Stimulated activated naive CD8-positive, alpha-beta T cell treated with anti-CD3 and anti-CD28 coated beads, Interleukin-15, amount 100 ng/mL, for 72 hours (primary cell): ENCODE measurements at places on chromosomes 3 and 15.

GRCh38 chr3:13141183-13141582 lies 68.0 kb upstream of the IQSEC1 start:
- DNase-seq = no peak

GRCh38 chr3:82081351-82081750 lies 319.9 kb upstream of the GBE1 start:
- DNase-seq = no peak

DNA sequence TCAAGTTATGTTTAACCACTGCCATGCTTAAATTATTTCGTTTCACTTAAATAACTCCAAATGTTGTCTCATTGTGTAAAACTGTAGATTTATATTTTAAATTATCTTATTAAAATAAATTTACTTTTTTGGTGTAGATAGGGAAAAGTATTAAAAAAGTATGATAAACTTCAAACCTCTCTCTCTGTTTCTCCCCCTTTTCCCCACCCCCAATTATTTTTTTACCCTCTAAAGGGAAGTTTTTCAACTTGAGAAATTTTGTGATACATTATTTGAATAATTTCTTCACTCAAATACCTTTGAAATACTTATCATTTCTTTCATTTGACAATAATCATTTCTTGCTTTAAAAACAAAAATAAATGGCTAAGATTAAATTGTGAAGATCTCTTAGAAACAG lies 66.9 kb upstream of the EIF1B start:
- DNase-seq = no peak

DNA sequence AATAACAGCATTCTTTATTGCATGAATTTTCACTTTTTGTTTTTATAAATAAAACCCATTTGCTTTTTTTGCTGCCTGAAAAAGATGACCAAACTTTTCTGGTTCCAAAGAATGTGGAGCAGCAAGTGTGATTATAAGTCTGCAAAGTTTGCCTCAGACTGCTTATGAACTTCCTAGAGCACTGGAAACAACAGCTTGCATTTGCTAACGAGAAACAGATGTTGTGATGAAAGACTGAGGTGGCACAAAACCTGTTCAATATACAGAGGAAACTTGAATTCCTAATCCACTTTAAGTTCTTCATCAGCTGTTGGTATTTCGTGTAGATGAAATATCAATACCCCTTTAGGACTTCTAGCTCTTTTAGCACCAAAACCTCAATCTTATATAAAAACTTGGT lies 9.3 kb downstream of the ZPLD1 start:
- DNase-seq = no peak

- no peak for DNase-seq
Measured at GRCh38 chr15:81504170-81504905, 130.3 kb upstream of the TMC3 start.

DNA sequence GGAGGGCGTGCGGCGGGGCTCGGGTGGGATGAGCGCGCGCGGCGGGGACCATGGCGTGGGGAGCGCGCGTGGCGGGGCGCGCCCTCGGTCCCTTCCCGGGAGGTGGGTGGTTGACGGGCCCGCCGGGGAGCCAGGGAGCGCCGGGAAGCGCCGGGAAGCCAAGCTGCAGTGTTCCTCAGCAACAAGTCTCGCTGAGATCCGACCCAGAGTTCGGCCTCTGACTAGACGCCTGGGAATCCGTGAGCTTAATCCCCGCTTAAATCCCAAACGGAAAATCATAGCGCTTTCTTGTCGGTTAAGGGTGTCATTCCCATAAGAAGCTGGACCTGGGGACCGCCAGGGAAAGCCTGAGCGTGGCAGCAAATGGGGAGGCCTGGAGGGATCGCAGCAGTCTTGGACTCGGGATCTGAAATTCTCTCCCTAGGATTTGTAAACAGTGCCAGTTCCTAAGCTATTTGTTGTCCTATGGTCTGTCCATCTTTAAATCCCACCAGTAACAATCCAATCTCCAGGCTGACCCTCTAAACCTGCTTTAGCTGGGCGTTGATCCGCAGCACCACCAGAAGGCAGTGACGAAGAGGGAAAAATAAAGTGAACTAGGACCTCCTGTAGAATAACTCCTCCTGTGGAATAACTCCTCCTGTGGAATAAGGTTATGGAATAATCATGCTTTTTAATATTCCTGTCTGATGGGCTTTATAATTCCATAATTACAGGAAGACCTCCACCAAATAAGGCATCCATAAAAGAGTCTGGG lies 570 bp upstream of the NEDD4 start:
- DNase-seq = peak; percentile 3

DNA sequence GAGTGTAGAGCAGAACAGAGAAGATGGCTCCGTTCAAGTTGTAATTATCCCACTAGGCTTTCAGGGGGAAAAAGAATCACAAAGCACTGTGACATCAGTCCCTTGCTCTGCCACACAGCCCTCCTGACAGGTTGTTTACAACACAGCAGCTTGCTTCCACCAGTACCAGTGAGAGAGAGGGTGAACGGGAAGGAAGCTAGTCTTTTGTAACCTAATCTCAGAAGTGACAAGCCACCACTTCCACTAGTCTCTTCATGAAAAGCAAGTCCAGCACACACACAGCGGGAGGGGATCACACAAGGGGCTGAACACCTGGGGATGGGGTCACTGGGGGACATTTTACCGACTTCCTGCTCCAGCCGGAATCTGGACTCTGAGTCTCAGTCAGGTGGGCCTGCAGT lies 86.3 kb downstream of the FAM81A start:
- no peak for DNase-seq

DNA sequence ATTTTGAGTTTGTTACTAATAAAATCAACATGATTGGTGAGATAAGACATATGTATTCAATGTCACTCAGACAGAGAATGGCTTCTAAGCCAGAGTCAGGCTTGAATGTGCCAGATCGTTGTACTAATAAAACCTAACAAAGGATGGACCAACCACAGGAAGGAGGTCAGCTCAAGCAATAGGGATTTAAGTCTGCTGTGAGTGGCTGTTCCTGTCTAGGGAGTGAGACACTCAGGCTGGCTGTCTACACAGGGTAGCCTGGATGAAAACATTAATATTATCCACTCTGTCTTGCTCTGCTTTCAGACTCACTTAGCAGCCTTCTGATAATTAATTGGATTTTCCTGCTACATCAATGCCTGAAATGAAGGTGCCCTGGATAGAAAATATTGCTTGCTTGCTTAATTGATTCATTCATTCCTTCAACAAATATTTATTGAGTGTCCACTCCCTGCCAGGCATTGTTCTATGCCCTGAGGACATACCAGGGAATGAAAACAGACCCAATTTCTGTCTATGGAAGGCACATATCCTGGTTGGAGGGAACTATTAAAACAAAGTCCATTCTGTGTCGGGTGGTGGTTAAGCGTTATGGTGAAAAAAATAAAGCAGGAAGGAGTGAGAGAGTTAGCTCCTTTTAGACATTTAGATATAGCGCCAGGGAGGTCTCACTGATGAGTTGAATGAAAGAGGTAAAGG lies 239.4 kb downstream of the CHST2 start:
- DNase-seq = no peak

DNA sequence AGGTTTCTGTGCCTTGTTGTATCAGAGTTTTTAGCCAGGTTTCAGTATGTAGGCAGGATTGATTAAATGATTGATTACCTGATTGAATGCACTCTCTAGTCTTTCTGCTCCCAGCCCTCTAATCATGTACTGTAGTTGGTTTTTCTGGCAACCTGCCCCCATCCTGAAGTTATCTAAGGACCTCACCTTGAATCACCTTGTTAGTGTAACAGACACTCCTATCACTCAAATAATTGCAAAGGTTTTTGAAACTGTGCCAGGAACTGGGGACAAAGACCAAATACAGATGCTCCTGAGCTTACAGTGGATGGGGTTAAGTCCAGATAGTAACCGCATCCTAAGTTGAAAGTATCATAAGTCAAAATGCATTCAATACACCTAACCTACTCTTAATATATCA lies 141.5 kb upstream of the EIF1B start:
- DNase-seq = no peak

GRCh38 chr15:32922541-32922940 lies 204.7 kb downstream of the GREM1 start:
- no peak for DNase-seq

DNA sequence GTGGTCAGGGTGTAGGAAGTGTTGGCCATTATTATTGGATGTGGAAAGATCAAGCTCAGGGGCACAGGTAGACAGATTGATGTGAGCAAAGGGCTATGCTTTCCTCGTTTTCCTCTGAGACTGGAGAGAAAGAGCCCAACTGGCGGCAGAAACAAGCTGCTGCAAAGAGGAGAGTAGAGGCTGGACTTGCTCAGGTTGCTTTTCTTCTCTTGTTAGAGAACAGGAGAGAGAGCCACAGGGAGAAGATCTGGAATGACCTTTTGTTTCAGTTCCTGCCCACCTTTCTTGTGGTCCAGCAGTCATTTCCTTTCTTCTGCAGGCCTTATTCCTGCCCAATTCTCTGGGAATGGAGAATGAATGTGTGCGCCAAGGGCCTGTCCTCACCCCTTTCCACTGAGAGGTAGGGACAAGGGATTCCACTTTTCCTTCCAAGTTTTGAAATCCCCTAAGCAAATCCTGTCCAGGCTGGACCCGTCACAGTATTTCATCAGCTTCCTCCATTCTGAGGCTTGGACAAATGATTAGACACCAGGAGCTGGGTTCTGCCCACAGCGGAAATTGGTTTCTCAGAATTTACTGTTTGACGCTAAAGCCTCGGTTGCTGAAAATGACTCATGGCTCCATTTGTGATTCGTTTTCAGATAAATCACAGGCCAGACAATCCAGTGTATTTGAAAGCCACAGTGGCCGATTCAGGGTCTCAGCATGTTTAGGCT lies 16.1 kb downstream of the ZNF80 start:
- peak; percentile 77 for DNase-seq

- DNase-seq = no peak
Measured at GRCh38 chr15:93941697-93942096, 289.7 kb upstream of the MCTP2 start.

DNA sequence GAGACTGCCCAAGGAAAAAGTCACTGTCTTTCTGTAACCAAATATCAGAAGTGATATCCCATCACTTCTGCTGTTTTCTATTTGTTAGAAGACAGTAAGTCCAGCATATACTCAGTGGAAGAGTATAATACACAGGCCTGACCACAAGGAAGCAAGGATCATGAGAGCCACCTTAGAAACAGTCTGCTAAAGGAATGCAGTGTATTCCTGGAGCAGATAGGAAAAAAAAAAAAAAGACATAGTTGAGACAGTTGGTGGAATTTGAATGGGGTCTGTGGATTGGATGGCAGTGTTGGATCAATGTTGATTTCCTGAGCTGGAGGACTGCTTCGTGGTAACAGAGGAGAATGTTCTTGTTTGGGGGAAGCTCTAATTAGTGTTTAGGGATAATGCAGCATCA lies 26.5 kb upstream of the FBXL2 start:
- DNase-seq = no peak

GRCh38 chr3:69033470-69033869 lies 18.7 kb downstream of the TMF1 start:
- no peak for DNase-seq

DNA sequence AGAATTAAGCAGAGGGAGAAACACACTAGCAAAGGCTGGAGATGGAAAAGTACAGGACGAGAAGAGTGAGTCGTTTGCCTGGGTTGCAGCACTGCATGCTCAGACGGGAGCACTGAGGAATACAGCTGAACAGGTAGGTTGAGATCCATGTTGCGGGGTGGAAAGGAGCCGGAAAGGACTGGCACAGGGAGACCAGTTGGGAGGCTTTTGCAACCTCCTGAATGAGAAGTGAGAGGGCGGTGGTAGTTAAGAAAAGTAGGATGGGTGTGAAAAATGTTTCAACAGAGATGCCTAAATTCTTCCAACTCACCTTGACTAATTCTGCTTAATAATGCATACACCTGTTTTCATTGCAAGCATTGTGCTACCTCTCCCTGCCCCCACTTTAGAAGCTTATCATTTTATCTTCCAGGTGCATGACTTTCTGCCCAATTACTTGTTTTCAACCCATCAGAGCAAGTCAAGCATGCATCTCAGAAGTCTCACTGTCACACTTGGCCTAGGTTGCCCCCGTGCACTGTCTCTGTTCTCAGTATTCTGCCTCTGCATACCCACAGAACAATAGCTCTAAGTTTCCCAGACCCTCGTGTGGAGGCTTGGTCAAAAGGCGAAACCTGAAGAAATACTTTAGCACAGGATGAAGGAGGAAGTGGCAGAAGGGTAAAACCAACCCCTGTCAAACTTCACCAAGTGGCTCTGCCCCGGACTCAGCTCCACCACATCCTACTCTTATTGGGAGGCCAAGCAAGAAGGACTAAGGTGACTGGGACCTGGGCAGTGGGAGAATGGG lies 199.3 kb upstream of the BCL6 start:
- no peak for DNase-seq

DNA sequence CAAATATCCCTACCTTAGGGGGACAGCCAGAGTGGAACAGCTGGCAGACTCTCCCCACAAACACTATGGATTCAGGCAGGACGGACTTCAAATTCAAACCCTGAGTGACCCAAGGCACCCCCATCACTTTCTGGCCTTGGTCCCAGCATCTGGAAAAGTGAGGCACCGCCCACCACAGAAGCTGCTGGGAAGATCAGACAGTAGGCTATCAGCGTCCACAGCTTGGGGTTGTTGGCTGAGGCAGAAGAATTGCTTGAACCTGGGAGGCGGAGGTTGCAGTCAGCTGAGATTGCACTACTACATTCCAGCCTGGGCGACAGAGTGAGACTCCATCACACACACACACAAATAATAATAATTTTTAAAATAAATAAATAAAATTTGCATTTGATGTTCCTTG lies 8.5 kb downstream of the PFKFB4 start:
- DNase-seq = no peak

- no peak for DNase-seq
Measured at GRCh38 chr15:96542130-96542770, 211.8 kb downstream of the NR2F2 start.

- peak; percentile 51 for DNase-seq
Measured at GRCh38 chr3:125437631-125438435, 62.7 kb upstream of the ZNF148 start.

GRCh38 chr3:170081079-170081741 lies 43.4 kb downstream of the GPR160 start:
- DNase-seq = no peak

- DNase-seq = no peak
Measured at GRCh38 chr3:129608087-129608935, 1.8 kb upstream of the PLXND1 start.

DNA sequence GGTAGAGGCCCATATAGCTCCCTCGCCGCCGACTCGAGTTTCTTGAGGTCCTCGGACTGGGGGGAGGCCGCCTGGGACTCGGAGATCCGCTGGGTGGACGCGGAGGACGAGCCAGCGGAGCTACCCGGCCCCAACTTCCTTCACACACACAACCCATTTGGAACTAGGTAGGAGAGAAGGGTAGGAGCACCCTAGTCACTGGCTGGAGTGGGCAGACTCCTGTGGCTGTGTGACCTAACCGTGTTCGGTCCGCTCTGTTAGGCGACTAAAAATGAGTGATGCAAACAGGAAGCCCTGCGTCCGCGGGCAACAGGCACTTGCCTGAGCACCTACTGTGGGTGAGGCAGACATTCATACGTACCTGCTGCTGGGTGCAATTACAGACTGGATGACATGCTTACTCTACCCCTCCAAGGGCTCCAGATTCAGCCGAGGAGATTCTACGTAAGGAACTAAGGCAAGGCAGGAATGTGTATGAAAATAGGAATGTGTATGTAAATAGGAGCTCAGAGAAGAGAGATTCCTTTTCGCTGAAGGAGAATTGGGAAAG lies 4.6 kb upstream of the SIN3A start:
- DNase-seq = peak; percentile 67
